ENCODE measurements at places on chromosomes 1 and 21. TPM values are rescaled to one million over a fixed set of nuclear protein-coding genes. Genes with fewer than 3 reads are reported as not detected.

CCDC30 gene
- 0.59 TPM for total RNA-seq

WNT2B gene
- total RNA-seq: 0.38 TPM

CD1B gene
- not detected for total RNA-seq

LYPD8 gene
- total RNA-seq: 0.09 TPM

MAP3K21 gene
- 11.8 TPM for total RNA-seq

GNG4 gene
- total RNA-seq: 15.4 TPM

TIAM1 gene
- 0.74 TPM for total RNA-seq

MYBPH gene
- not detected for total RNA-seq

IFI44L gene
- 0.09 TPM for total RNA-seq

VCAM1 gene
- total RNA-seq: 0.08 TPM

RHBDL2 gene
- total RNA-seq: 2.6 TPM

NPPA gene
- not detected for total RNA-seq

LCE2B gene
- total RNA-seq: not detected

CELA3B gene
- not detected for total RNA-seq

DNAH14 gene
- 14.3 TPM for total RNA-seq

LPGAT1 gene
- 20.7 TPM for total RNA-seq

FOXO6 gene
- 0.62 TPM for total RNA-seq

ICOSLG gene
- 3.3 TPM for total RNA-seq

AMY2A gene
- not detected for total RNA-seq

LAMC2 gene
- total RNA-seq: 21.5 TPM

ASPM gene
- 23.9 TPM for total RNA-seq

TNFAIP8L2 gene
- not detected for total RNA-seq

CRP gene
- total RNA-seq: not detected

OR6K2 gene
- total RNA-seq: not detected

SMCP gene
- total RNA-seq: not detected

LCE1E gene
- not detected for total RNA-seq

LRRC38 gene
- not detected for total RNA-seq

MYCBP gene
- total RNA-seq: 22.3 TPM

PTPN7 gene
- not detected for total RNA-seq

FNDC5 gene
- 0.44 TPM for total RNA-seq

HCRTR1 gene
- total RNA-seq: 0.04 TPM

CRYBG2 gene
- 1.2 TPM for total RNA-seq
